Stimulated activated CD8-positive, alpha-beta memory T cell treated with anti-CD3 and anti-CD28 coated beads, Interleukin-7, amount 100 ng/mL, for 1 hour (primary cell): ENCODE measurements at places on chromosomes 7 and 10.

GRCh38 chr7:35331730-35332678 is 78.1 kb upstream of the TBX20 start:
- DNase-seq = no peak

GRCh38 chr7:128035712-128036111 is 4.5 kb upstream of the LRRC4 start:
- DNase-seq = no peak

DNA sequence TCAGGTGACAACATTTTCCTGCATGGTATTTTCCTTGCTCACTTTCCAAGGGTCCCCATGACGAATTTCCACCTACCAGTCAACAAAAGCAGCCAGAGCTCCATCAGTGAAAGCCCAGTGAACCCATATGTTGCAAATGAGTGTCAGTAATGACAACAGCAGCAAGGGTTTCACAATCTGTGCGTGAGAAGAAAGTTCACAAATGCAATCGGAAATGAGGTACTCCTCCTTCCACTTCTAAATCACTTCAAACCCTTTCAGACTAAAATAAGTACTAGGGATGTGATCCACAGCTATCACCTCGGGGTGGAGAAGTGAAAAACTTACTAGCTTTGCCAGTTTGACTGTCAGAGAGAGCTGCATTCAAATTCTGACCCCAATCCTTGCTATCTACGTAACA is 55.6 kb upstream of the BET1 start:
- no peak for DNase-seq

- no peak for DNase-seq
These were observed 68.9 kb downstream of the MAD1L1 start for GRCh38 chr7:2163600-2164555.

DNA sequence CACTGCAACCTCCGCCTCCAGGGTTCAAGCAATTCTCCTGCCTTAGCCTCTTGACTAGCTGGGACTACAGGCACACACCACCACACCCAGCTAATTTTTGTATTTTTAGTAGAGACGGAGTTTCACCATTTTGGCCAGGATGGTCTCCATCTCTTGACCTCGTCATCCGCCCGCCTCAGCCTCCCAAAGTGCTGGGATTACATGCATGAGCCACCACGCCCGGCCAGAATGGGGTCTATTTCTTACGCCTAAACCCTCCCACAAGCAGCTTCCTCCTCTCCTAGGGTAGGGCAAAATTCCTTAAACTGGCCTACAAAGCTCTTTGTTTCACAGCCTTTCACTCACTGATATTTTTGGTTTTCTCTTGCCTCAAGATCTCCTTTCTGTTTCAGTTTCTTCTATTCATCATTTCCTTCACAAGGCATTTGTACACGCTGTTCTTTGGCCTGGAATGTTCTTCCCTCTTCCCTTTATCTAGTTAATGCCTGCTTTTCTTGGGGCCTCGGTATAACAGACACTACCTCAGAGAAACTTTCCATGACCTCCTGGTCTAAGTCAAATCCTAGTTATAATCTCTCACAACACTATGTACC is 6.7 kb downstream of the CPEB3 start:
- no peak for DNase-seq
